ENCODE measurements at places on chromosomes 6 and 20. TPM values are rescaled to one million over a fixed set of nuclear protein-coding genes. Genes with fewer than 3 reads are reported as not detected.

DNA sequence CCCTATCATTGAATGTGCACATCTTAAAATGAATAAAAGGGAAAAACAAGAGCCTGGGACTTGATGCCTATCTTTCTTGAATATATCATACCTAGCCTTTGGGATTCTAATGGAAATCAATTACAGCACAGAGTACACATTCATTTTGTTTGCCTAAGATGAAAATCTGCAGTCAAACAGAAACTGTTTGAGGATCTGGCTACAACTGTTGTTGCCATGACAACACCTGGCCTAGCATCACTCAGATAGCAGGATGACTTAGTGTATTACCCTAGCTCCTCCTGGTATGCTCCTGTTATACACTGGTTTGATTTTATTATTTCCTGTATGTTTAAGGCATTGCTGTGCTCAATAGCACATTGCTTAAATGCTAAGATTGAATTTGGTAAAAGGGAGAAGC, 71.5 kb upstream of the LAMP5 start:
- H3K4me1 ChIP-seq, result no peaks in the 10 kb centered on the region
- H3K36me3 ChIP-seq, result no peaks in the 10 kb centered on the region
- H3K27me3 ChIP-seq, result no peaks in the 10 kb centered on the region
- H3K4me3 ChIP-seq, result no peak overlapping the region

DNA sequence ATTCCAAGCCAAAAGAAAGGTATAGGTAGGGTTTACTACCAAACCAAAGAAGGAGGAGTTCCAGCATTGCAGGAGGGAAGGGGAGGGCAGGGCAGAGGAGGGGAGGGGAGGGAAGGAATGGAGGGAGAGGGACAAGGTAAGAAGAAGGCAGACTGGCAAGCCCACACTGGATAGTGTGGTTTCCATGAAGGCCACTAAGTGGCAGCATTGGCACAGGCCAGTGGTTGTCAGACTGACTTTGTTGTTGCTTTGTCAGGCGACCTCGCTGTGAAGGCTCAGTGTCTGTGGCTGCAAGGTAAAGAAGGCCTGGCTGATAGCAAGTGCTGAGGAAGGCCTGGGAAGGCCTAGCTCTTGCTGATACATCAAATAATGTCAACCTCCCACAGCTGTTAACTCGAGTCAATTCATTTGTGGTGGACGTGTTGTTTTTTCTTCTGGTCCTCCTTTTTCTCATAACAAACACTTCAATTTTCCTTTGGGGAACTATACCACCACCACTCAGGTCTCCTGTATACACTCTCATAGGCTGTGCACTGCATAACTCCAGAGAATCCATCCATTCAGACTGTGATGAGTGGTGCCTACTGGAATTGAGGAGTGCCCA, 7.7 kb upstream of the ZNF334 start:
- H3K36me3 ChIP-seq, result no peaks in the 10 kb centered on the region
- peak; percentile 69 for DNase-seq
- H3K27me3 ChIP-seq, result peaks cover 21% of the 10 kb centered on the region
- no peak overlapping the region for H3K4me3 ChIP-seq

GRCh38 chr20:46621492-46621891, 29.8 kb downstream of the SLC13A3 start:
- no peak for DNase-seq
- H3K4me1 ChIP-seq, result no peaks in the 10 kb centered on the region
- peaks cover 3% of the 10 kb centered on the region for H3K36me3 ChIP-seq
- peaks cover 24% of the 10 kb centered on the region for H3K27me3 ChIP-seq

- peaks cover 10% of the 10 kb centered on the region for H3K36me3 ChIP-seq
- peak overlapping the region; percentile 47 for H3K4me3 ChIP-seq
- H3K27ac ChIP-seq, result no peak overlapping the region
- DNase-seq, result peak; percentile 14
- H3K27me3 ChIP-seq, result peaks cover 58% of the 10 kb centered on the region
These were observed 184.0 kb downstream of the GPX5 start for GRCh38 chr6:28709478-28710349.

DNA sequence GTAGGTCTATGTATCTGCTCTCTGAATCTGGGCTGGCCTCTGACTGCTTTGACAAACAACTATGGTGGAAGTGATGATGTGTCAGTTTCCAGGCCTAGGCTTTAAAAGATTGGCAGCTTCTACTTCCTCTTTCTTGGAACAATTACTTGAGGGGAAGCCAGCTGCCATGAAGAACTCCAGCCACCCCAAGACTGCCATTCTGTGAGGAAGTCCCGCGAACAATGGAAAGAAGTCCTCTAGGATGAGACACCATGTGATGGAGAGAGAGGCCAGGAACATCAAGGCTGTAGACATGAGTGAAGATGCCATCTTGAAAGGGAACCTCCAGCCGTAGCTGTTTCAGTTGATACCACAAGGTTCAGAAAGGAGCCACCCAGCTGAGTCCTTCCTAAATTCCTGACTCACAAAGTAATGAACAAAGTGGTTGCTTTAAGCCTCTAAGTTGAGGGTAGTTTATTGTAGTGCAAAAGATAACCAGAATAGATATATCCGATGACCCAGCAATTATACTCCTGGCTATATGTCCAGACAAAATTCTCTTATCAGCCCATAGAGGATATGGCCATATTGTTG, 15.3 kb upstream of the TCF15 start:
- peaks cover 19% of the 10 kb centered on the region for H3K27me3 ChIP-seq
- H3K36me3 ChIP-seq, result no peaks in the 10 kb centered on the region
- no peak for DNase-seq
- no peak overlapping the region for H3K4me3 ChIP-seq
- no peaks in the 10 kb centered on the region for H3K4me1 ChIP-seq

DNA sequence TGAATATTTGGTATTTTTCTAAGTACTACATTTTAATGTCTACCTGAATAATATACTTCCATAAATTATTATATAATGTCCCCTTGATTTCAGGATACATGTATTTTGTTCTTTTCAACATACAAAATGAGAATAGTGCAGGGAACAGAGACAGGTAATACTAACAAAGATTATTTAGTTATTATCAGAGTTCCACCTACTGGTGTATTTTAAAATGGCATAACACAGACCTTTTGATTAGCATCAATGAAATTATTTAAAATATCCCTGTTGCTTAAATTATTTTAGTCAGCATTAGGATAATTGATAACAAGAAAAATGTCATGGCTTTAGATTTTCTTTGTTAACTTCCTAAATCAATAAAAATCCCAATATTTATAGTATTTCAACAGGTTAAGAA, 184.0 kb downstream of the PRDM13 start:
- H3K4me1 ChIP-seq, result no peaks in the 10 kb centered on the region
- no peak overlapping the region for H3K4me3 ChIP-seq
- no peaks in the 10 kb centered on the region for H3K36me3 ChIP-seq
- H3K27me3 ChIP-seq, result peaks cover 24% of the 10 kb centered on the region
- no peak for DNase-seq
- no peak overlapping the region for H3K27ac ChIP-seq

GRCh38 chr6:108622641-108623298, 62.1 kb downstream of the FOXO3 start:
- no peaks in the 10 kb centered on the region for H3K36me3 ChIP-seq
- no peaks in the 10 kb centered on the region for H3K27me3 ChIP-seq
- H3K4me3 ChIP-seq, result no peak overlapping the region
- peaks cover 54% of the 10 kb centered on the region for H3K4me1 ChIP-seq
- no peak overlapping the region for H3K27ac ChIP-seq
- no peak for DNase-seq

DNA sequence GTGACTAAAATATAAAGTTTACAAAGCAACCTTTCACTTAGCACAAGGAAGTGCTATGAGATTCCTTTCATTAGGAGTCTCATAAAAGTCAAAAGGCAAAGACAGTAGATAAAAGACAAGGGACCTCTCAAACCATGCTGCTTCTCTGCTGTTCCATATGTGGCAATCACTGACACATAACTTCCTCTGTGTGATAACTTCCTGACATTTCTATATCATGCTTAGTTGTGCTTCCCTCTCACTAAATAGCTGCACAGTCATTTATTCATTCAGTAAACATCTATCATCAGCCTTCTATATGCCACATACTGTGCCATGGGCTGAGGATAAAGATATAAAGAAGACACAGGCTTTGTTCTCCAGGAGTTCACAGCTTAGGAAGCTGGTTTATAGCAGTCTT, 214.8 kb upstream of the GRIK2 start:
- no peak overlapping the region for H3K4me3 ChIP-seq
- no peaks in the 10 kb centered on the region for H3K27me3 ChIP-seq
- H3K36me3 ChIP-seq, result no peaks in the 10 kb centered on the region
- DNase-seq, result no peak

DNA sequence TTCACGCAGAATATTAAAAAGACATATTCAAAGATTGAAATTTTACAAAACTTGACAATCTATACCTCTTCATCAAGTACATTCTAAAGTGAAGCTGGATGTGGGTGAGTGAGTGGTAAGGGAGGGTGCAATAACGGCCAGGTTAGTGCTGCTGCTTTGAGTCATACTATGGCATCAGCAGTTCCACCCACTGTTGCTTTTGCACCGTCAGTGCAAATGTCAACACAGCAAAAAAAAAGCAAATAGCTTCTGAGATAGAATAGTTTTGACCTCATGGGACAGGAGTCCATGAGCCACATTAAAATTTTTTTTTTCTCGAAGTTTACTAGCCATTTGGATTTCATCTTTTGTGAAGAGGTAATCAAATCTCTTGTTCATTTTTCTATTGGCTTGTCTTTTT, 31.8 kb downstream of the PSMF1 start:
- no peak overlapping the region for H3K4me3 ChIP-seq
- H3K27ac ChIP-seq, result no peak overlapping the region
- peak; percentile 55 for DNase-seq
- H3K4me1 ChIP-seq, result peaks cover 14% of the 10 kb centered on the region

Gene XKR7
- not detected for total RNA-seq

Gene RGS17
- total RNA-seq, result not detected

Gene XPO5
- 108 TPM for total RNA-seq

Gene PTCHD4
- not detected for total RNA-seq

Gene BMP2
- not detected for total RNA-seq

Gene AGER
- 24.4 TPM for total RNA-seq

Gene RPS6KA2
- total RNA-seq, result 10.9 TPM
